Anterior cingulate cortex (tissue), 58 donors: ENCODE measurements at places on chromosomes 13 and 19.

GRCh38 chr19:6886277-6886897, 992 bp upstream of the ADGRE1 start:
- no peak for DNase-seq

DNA sequence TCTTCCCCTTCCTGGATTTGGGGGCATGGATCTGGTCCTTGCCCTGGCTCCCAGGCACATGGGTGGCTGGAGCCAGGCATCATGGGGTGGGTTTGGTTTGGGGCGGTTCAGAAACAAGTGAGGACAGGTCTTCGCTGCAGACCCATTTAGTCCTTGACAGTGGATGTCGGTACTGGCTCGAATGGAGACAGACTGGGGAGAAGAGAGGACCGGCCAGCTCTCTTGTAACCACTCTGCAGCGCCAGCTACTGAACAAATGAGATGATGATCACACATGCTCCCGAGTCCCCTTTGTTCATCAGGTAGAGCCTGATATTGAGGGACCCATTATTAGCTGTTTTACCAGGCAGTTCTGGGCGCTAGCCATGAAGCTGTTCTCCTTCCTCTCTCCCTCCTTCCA, 64.5 kb downstream of the CHST8 start:
- no peak for DNase-seq

- no peak for DNase-seq
These were observed 576 bp downstream of the APBA3 start for GRCh38 chr19:3760871-3761361.

GRCh38 chr13:101026736-101027398, 352.3 kb upstream of the TMTC4 start:
- no peak for DNase-seq

DNA sequence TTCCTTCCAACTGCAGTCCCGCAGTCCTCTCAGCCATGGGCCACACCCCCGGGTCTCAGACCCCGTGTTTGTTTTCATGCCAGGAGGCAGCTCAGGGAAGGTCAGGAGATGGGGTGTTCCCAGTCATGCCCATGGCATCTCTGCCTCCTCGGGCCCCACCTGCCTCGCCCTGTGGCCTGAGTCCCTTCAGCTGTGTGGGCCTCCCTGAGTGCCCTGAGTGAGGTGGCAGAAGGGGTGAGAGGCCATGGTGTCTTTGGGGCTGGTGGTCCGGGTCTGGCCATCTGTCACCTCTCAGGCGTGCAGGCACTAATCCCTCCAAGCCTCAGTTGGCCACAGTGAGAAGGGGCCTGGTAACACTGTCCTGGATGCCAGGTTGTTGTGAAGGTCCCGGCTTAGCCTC, 10.9 kb upstream of the KDM4B start:
- DNase-seq, result no peak

DNA sequence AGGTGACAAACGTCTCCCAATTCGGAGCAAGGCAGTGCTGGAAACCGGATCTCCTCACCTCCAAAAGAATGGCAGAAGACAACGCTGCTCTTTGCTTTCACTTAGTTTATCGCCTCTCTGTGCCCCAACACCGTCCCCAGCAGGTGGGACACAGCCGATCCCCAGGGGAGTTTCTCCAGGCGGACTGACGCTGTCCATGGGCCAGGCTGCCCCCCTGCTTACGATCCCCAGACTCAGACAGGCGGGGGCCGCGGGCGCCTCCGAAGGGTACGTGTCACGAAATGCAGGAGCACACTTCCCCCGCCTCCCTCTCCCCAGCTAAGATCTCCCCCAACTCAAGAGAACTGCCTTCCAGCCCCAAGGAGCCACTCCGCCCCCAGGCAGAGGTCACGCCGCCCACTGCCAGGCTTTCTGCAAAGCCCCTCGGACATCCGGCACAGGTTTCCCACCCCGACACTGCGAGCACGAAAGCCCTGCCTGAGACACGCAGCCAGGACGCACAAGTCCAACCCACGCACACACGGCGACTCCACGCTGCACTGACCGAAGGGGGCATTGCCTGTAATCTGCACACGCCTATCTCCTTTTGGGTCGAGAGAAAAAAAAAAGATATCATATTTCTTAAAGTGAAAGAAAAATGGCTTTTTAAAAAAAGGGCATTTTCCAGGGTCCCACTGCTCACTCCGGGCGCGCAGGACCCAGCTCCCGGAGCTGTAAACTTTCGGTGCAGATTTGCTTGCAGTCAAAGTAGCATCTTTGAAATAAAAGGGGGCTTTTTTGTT, 2.0 kb downstream of the SPRY2 start:
- DNase-seq, result peak; percentile 80

- DNase-seq, result no peak
These were observed 3.1 kb upstream of the PTPRH start for GRCh38 chr19:55212447-55212846.

DNA sequence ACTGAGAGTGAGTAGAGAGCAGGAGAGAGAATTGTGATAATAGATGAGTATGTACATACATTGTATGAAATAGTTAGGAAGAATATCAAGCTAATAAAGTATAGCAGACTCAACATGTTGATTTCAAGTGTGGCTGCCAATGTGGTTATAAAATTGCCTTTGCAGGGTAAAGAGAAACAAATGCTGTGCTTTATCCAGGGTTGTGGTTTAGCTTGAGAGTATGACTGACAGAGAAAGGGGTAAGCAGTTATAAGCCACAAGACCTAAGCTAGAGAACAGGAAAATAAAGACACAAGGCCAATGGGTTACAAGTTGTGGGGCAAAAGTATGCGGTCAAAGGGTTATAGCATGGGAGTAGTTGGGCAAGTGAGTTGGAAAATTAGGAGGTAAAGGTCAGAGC, 1217.5 kb downstream of the DIAPH3 start:
- DNase-seq, result no peak

DNA sequence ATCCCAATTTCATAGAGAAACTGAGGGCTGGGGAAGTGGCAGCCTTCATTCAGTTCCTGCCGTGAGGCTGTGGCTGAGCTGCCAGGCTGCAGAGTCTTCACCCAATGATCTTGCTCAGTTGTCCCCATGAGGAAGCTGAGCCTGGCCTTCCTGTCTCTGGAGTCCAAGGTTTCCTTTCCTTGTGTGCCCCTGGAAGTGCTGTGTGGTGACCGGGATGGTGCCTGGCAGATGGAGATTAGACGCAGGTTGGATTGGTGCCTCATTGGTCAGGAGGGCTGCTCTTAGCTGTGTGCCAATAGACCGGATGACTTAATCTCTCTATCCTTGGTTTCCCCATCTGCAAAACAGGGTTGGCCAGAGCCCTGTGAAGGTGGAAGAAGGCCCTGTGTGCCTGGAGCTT, 24.6 kb downstream of the DNM2 start:
- DNase-seq, result no peak

DNA sequence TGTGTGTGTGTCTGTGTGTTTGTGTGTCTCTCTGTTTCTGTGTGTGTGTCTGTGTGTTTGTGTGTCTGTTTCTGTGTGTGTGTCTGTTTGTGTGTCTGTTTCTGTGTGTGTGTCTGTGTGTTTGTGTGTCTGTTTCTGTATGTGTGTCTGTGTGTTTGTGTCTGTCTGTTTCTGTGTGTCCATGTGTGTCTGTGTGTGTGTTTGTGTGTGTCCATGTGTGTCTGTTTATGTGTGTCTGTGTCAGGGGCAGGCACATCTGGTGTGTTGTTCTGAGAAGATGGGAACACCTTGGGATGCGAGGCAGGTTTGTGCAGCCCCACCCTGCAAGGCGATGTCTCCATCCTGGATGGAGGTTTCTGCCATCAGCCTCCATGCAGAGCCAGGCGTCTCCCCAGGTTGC, 275.8 kb upstream of the SOX1 start:
- DNase-seq, result no peak

DNA sequence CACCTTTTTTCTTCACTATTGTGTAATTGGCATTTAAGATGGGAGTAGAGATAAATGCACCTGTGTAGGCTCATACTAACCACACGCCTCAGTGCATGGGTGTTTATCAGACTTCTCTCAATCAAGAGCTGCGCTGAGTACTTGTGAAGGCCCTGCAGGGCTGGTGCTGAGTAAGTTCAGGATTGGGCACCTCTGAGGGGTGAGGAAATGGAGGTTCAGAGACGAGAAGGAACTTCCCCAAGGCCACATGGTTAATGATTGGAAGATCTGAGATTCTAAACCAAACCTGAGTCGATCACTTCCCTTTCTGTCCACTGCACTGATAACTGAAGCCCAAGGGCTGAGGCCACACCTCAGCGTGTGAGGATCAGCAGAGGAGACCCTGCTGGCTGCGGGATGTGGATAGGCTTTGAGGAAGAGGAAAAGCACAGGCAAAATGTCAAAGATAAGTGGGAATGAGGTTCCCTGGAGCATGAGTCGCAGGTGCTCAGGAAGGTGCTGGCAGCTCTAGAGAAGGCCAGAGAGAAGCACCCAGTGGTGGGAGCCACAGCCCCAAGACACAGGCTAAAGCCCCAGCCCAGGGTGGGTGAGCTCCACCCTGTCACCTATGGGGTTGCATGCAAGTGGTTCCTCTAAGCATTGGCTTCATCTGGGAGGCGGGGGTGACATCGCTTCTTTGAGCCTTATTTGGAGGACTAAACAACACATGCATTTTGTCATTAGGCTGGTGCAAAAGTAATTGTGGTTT, 32.3 kb upstream of the GJB6 start:
- DNase-seq, result no peak

- DNase-seq, result no peak
These were observed 7.7 kb downstream of the NPHS1 start for GRCh38 chr19:35844482-35845214.

DNA sequence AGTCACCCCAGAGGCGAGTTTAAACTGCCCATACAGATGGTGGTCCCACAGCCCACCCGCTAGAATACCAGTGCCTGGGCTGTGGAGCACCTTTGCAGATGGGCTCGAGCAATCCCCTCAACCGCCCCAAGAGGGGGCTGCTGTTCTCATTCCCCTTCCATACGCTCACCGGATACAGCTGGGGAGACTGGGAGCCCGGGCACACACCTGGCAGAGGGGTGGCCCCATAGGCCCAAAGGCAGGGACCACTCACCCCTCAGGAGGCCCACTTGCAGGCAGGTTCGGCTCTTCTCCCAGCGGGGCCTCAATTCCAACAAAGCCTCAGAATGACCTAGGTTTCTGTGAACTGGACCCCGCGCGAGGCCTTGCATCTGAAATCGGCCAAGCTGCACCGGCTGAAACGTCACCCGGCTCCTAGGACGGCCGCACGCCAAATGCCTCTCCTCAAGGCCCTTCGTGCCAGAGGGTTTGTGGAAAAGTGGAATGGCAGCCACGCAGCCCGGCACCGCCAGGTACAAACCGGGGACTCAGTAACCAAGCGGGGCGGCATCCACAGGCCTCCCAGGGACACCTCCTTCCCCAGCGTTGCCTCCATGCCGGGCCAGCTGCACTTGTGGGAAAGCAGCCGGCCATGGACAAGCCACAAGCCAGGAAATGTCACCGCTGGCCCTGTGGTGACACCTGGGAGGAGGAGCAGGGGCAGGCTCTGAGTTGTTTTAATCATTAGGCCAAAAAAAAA, 18.7 kb downstream of the MLLT1 start:
- DNase-seq, result no peak

DNA sequence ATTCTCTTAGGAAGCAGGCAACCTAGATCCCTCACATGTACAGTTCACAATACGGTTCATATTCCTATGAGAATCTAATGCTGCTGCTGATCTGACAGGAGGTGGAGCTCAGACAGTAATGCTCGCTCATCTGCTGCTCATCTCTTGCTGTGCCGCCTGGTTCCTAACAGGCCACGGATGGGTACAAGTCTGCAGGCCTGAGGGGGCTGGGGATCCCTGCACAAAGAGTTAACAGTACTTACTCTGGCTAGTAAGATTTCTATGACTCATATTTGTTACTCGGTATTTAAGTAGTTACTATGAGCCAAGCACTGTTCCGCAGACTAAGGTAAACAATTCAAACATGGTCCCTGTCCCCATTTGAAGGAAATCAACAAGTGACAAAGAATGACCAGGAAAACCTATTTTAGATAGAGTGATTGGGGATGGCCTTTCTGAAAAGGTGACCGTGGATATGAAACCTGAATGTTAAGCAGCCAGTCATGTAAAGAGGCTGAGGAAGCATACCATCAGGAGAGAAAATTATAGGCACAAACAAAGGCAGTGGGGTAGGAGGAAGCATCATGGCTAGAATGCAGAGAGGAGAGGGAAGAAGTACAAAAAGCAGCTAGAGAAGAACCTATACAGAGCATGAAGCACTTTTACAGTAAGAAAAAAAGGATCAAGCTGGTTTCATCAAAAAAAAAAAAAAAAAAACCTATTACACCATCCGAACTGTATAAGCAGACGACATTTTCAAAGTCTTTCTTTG, 20.6 kb upstream of the WBP4 start:
- DNase-seq, result no peak

- no peak for DNase-seq
These were observed 11.5 kb downstream of the CEACAM19 start for GRCh38 chr19:44682807-44683206.
